ENCODE measurements at places on chromosomes 16 and 17.

GRCh38 chr16:8828541-8829165 lies 31.0 kb downstream of the PMM2 start:
- DNase-seq, result no peak

- no peak for DNase-seq
Observed at GRCh38 chr16:52553322-52553721, 6.4 kb upstream of the TOX3 start.

- no peak for DNase-seq
Observed at GRCh38 chr17:78999947-79000395, 9.6 kb downstream of the CANT1 start.

GRCh38 chr16:50947826-50948225 lies 203.2 kb downstream of the SALL1 start:
- no peak for DNase-seq

GRCh38 chr17:40093005-40093579 lies 7.3 kb downstream of the NR1D1 start:
- no peak for DNase-seq

DNA sequence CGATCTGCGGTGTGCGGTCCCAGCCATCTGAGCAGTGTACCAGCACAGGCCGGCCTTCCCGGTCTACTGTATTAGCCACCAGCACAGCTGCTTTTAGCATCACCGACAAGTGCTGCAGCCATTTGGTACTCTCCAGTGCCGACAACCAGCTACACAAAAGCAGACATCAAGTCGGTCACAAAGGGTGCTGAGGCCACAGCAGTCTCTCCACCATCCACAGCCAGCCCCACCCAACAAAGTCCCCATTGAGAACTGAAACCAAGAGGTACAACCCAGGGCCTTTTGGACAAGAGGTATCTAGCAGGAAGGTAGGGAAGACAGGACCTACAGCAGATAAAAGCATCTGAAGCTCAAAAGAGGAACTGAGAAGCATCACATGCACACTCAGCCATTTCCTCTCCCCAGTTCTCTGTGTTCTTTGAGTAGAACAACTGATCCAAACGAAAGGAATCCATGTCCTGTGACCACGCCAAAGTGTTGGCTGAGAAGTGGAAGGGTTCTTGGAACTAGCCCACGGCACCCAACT lies 9.5 kb downstream of the MTMR4 start:
- no peak for DNase-seq

DNA sequence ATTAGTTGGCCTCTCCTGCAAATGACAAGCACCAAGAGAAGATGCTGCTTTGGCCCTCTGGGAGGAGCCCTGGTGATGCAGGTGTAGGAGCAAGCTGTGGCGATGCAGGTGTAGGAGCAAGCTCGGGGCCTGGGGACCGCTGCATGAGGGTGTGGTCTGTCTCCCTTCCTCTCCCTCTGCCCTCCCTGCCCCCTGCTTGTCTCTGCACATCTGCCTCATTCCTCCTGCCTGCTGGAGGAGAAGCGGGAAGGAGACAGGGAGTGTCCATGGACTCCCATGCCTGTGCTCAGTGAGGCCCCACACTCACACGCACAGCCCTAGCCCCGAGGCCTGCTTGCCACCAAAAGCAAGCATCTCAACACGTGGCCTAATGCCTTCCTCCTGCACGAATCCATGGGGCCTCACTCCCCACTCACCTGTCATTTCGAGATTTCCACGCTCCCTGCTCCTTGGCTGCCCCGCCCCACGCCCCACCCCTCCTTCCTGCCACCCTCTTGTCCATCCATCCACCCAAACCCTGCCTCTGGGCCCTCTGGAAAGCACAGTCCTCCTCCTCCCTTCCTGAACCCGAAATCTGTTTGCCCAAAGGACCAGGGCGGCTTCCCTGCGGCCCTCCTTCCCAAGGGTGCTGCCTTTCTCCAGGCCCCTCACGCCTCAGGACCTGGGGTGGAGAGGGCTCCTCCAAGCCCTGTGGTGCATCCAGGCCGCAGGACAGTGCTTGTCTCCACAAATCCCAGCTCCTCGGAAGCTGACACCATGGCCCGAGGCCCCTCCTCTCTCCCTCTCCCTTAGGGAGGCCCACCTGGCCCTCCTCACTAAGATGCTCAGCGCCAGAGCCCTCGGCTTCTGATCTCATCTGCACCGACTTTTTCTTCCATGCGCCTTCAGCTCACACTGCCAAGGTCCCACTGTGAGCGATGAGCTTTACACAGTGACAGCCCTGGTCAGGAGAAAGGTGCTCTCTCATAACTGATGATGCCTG lies 11.8 kb upstream of the ALDH3A1 start:
- no peak for DNase-seq

DNA sequence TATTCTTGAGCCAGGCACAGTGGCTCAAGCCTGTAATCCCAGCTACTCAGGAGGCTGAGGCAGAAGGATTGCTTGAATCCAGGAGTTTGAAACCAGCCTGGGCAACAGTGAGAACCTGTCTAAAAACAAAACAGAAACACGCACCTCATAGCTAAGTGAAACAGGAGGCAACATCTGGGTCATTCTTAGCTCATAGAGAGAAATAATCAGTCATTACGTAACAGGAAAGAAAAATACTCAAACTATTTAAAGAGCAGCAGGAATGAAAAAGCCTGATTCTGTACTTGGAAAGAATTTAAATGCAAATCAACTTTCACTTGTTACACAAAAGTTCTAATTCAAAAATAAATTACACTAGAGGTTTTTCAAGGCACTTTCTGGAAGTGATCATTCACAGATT lies 17.2 kb downstream of the CHCT1 start:
- no peak for DNase-seq

DNA sequence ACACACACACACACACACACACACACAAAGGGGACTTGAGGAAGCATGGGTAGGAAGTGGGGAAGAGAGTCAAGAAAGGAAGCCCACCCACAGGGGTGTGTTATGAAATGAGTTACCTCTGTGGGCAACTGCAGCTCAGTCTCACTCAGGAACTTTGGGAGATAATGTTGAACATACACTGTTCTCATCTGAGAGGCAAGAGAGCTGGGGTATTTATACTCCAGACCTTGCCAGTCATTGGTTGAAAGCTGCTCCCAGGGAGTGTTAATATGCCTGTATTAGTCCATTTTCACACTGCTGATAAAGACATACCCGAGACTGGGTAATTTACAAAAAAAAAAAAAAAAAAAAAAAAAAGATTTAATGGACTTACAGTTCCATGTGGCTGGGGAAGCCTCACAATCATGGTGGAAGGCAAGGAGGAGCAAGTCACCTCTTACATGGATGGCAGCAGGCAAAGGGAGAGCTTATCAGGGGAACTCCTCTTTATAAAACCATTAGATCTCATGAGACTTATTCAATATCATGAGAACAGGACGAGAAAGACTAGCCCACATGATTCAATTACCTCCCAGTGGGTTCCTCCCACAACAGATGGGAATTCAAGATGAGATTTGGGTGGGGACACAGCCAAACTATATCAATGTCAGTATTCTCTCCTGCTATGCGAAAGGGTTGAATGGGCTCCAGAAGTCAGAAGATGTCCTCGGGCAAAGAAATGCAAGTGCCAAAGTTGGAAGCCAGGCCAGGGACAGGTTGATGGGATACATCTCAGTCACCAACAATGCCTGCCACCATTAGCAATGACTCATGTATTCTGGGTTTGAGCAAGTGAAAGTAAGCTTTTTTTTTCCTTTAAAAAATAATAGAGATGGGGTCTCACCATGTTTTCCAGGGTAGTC lies 270.5 kb downstream of the MRTFB start:
- DNase-seq, result no peak

- no peak for DNase-seq
Observed at GRCh38 chr17:59572301-59572924, 7.0 kb downstream of the DHX40 start.

GRCh38 chr17:14427900-14428647 lies 127.2 kb downstream of the HS3ST3B1 start:
- DNase-seq, result no peak

GRCh38 chr17:9228408-9229159 lies 207.3 kb downstream of the NTN1 start:
- DNase-seq, result no peak

- DNase-seq, result peak; percentile 32
Observed at GRCh38 chr16:52114379-52114778, 432.6 kb downstream of the TOX3 start.

GRCh38 chr16:1125471-1125870 lies 27.4 kb upstream of the CACNA1H start:
- DNase-seq, result no peak

- DNase-seq, result peak; percentile 63
Observed at GRCh38 chr16:66605177-66605978, 874 bp downstream of the CMTM3 start.

DNA sequence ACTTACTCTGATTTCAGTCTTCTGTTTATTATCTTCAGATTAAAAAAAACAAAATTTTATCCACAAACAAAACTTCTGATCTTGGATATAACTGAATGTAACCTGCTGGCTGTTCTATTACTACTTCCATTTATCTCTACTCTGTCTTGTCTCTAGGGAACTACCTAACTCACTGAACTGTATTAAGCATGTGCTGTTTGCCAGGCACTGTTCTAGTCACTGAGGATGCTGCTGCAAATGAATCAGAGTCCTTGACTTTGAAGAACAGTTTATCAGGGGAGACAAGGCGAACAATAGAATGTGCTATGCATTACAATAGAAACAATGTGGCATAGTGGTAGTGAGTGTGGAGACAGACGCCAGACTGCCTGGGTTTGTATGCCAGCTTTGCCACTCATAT lies 2.3 kb upstream of the ANKRD40 start:
- DNase-seq, result no peak

- no peak for DNase-seq
Observed at GRCh38 chr16:4923853-4924252, 13.1 kb downstream of the PPL start.

DNA sequence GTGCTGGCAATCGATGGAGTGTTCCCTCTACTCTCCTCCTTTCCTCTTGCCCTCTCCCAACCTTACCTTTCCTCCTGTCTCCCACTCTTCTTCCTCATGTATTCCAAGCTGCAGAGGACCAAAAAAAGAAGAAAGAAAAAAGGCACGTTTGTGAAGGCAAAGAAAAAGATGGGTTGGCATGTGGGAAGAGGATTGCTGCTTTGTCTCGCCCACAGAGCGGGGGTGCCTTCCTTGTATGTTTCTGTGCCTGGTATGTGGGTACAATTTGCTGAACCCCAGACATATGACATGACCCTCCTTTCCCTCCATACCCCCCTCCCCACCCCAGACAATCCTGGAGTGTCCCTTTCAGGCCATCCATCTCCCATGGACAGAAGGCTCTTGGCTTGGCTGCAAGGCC lies 13.1 kb upstream of the CTCF start:
- no peak for DNase-seq

- DNase-seq, result no peak
Observed at GRCh38 chr16:75423723-75424104, 9.6 kb downstream of the CFDP1 start.

DNA sequence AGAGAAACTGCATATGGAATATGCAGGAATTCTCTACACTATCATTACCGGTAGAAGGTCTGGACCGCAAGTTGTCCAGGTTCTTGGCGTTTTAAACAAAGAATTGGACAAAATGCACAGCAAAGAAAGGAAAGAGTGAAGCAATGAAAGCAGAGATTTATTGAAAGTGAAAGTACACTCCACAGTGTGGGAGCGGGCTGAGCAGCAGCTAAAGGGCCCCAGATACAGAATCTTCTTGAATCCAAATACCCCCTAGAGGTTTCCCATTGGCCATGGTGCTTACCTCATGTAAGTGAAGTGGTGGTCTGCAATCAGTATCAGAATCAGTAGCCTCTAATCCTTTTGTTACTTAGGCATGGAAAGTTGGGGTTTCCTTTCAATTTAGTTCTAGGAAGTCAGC lies 178.5 kb upstream of the IRX3 start:
- no peak for DNase-seq

- DNase-seq, result no peak
Observed at GRCh38 chr16:29148867-29149272, 164.0 kb downstream of the LAT start.

GRCh38 chr16:83068686-83069085 lies 441.9 kb downstream of the CDH13 start:
- DNase-seq, result peak; percentile 45

- no peak for DNase-seq
Observed at GRCh38 chr17:15972497-15972951, 27.0 kb downstream of the ZSWIM7 start.

- DNase-seq, result no peak
Observed at GRCh38 chr16:53061701-53062159, 6.9 kb downstream of the CHD9 start.

GRCh38 chr17:18173740-18174139 lies 9.9 kb upstream of the ALKBH5 start:
- no peak for DNase-seq

- no peak for DNase-seq
Observed at GRCh38 chr17:14078027-14078426, 8.7 kb downstream of the COX10 start.

- peak; percentile 60 for DNase-seq
Observed at GRCh38 chr17:8470447-8471047, 34.9 kb downstream of the NDEL1 start.

GRCh38 chr16:47309581-47310312 lies 151.1 kb downstream of the ITFG1 start:
- no peak for DNase-seq

GRCh38 chr17:32370426-32370825 lies 20.5 kb downstream of the ZNF207 start:
- no peak for DNase-seq

DNA sequence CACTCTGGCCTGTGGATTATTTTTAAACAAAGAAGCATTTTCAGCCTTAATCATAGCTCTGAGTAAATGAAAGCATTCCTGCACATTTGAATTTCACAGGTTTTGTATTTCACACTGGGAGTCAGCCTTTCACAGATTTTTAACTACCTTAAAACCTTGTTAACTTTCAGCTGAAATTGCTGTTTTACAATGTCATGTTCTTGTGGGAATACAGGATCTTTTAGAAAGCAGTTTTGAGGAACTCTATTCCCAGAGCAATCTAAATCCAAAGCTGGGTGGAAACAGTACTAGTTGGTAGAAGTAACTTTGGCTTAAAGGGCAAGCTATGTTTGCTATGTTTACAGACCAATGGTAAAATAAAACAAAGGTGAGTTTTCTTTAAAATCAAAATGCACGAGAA lies 600.6 kb downstream of the KCNJ2 start:
- no peak for DNase-seq

GRCh38 chr16:67561501-67561823 lies 864 bp upstream of the CTCF start:
- DNase-seq, result no peak

DNA sequence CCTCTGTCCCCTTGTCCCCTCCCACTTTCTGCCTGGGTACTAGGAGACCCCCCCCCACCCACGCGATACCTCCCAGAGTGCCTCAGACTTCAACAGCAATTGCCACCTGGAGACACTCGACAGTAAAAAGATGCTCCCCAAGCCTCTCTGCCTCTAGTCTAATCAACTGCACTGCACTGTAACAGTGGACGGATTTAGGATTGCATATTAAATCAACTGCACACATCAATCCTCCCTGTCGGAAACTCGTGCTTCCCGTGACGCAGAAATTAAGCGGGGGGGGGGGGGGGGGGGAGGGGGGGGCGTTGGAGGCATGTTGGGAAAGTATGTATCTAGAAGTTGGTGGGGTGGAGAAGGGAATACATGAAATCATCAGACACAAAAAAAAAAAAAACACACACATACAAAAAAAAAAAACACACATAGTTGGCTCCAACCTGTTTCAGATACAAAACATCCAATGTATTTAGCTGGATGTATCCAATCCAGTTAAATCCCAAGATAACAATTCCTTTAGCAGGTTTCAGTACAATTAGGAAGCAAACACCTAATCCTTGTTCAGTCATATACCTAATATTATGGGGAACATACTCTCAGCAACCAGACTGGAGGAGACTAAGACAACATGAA lies 29.7 kb downstream of the FAM222B start:
- DNase-seq, result peak; percentile 56

- no peak for DNase-seq
Observed at GRCh38 chr16:2967211-2967631, 1.9 kb upstream of the PAQR4 start.

GRCh38 chr16:31351942-31352325 lies 3.0 kb upstream of the ITGAX start:
- DNase-seq, result no peak

Measured in ACHN (cell line).